ENCODE measurements at places on chromosomes 7 and 10.
A peak's percentile ranks its signal among the peaks of the same experiment; 100 is the strongest.

GRCh38 chr10:31927884-31928548 lies 615 bp downstream of the ARHGAP12 start:
- DNase-seq = peak; percentile 85

GRCh38 chr7:107147464-107148393 lies 21.1 kb upstream of the HBP1 start:
- peak; percentile 50 for DNase-seq

DNA sequence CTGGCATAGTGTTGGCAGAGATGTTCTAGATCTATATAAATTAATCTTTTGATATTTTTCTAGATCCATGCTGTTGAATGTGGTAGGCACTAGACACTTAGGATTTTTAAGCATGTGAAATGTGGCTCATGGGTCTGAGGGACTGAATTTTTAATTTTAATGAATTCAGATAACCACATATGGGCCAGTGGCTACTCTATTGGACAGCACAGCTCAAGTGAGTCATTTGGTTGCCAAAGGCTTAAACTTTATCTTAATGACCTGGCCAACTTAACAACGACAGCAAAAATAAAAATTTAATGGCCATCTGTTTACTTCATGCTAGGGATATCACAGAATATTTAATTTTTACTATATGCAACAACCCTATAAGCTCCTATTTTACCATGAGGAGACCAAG lies 61.4 kb downstream of the CDK14 start:
- no peak for DNase-seq

DNA sequence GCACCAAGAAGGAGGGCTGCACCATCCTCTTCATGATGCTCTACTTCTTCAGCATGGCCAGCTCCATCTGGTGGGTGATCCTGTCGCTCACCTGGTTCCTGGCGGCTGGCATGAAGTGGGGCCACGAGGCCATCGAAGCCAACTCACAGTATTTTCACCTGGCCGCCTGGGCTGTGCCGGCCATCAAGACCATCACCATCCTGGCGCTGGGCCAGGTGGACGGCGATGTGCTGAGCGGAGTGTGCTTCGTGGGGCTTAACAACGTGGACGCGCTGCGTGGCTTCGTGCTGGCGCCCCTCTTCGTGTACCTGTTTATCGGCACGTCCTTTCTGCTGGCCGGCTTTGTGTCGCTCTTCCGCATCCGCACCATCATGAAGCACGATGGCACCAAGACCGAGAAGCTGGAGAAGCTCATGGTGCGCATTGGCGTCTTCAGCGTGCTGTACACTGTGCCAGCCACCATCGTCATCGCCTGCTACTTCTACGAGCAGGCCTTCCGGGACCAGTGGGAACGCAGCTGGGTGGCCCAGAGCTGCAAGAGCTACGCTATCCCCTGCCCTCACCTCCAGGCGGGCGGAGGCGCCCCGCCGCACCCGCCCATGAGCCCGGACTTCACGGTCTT lies 1.9 kb downstream of the FZD1 start:
- peak; percentile 50 for DNase-seq

DNA sequence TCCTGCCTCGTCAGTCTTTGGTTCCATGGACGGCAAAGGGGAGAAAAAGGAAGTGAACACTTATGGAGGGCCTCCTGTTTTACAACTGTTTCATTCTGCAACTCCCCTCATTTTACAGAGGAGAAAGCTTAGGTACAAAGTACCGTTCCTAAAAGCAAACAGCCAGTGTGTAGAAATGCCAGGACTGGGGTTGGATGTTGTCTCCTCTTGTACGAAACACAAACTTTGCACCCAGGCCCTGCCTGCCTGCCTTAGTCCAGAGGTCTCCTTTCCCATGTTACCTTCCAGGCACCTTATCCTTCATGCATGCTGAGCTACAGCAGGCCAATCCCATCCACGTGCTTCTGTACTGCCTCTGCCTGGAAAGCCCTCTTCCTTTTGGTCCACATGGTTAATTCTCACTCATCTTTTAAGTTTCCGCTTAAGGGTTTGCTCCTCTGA lies 86.0 kb downstream of the ICA1 start:
- DNase-seq = no peak

DNA sequence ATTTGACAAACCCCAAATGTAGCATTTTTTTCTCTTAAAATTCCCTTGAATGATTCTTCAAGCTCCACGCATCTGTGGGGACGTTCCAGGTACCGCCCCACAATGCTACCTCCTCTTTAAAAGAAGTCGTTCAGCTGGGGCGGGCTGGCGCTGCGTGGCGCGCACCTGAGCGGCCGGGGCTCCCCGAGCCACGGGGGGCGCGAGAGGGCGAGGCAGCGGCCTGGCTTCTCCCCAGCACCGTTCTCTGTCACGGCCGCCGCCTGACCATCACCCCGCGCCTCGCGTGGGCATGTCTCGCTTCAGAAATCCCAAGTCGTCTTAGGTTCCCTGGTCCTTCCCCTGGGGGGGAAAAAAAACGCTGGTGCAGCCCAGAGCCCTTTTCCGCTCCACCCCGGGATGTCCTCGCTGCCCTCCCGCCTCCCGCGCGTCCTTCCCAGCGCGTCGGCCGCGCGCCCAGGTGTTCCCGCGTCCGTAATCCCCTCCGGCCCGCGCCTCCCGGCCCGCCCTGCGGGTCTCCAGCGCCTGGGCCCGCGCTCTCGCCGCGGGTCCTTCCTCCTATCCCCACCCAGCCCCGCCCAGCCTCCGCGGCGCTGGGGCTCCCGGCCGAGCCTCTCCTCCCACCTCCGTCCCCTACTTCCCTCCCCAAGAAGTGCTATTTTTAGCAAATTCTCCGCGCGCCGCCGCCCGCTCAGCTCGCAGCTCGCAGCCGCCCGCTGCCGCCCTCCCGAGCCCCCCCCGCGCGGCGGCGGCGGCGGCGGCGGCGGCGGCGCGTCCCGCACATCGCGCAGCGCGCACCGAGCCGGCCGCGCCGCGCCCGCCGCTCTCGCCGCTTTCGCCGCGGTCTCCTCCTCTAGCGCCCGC lies 58.7 kb upstream of the PRPS1L1 start:
- peak; percentile 80 for DNase-seq

DNA sequence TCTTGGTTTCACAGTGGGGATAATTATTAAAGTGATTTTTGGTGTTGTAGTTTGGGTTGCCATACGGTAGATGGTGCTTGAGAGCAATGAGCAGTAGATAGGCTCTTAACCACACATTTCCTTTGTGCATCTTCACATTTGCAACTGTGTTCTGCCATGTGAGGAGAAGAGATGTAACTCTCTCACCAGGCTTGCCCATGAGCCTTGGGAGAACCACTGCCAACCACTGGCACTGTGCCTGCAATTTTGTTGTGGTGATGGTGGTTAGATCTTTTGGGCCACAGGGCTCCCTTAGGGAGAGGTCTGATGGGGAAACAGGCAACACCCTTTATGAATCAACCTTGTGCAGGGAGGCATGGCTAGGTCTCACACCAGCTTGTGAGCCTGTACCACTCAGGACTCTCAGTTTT lies 204.3 kb downstream of the CCDC7 start:
- no peak for DNase-seq

- DNase-seq = peak; percentile 33
Observed at GRCh38 chr7:135380351-135380750, 129.6 kb downstream of the CNOT4 start.

DNA sequence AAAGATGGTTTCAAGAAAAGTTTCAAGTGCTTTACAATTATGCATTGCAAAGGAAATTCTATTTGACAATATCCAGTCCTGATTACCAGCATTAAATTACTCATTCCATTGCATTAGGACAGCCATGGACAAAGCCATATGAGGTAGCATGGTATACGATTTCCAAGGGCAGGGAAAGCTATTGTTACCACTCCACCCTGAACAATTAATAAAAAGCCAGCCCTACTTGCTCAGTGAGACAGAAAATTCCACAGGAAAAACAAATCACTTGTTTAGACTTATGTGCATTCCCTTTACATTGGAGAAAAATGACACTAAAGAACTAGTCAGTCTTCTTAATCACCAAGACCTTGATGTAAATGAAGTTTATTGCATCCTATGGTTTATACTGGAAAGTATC lies 5.6 kb downstream of the CD36 start:
- no peak for DNase-seq

DNA sequence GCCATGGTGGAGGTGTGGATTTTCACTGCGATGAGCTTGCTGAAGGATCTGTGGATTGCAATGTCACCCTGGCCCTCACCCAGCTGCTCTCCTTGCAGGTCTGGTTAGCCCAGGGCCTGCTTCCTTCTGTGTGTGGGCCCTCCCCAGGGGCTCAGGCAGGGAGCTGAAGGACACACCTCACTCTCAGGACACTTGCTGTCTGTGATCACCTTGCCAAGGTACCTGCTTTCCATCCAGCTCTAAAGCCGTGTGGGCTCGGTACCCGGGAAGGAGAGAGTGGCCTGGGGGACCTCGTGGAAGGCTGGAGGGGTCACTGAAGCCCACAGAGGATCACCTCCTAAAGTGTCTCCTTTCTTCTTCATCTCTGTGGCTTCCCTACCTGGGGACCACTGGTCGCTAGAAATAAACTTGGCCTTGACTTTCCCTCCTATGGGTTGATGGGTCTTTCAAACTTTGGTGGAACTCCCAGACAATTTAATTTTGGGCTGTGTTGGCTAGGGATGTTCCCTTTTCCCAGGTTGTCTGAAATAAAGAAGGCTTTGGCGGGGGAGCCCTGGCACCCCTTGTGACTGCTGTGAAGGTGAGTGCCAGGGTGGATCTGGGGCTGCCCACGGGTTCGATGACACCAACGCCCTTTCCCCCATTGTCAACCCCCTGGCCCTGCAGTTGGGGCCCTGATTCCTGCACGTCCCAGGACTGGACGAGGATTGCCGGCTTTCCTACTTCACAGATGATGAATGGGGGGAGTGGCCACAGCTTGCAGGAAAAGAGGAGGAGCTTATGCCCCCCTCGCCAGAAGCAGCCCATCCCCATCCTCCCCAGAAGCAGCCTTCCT lies 331.0 kb downstream of the ADARB2 start:
- DNase-seq = no peak

- DNase-seq = peak; percentile 95
Observed at GRCh38 chr10:96374985-96375830, 16.4 kb upstream of the OPALIN start.

DNA sequence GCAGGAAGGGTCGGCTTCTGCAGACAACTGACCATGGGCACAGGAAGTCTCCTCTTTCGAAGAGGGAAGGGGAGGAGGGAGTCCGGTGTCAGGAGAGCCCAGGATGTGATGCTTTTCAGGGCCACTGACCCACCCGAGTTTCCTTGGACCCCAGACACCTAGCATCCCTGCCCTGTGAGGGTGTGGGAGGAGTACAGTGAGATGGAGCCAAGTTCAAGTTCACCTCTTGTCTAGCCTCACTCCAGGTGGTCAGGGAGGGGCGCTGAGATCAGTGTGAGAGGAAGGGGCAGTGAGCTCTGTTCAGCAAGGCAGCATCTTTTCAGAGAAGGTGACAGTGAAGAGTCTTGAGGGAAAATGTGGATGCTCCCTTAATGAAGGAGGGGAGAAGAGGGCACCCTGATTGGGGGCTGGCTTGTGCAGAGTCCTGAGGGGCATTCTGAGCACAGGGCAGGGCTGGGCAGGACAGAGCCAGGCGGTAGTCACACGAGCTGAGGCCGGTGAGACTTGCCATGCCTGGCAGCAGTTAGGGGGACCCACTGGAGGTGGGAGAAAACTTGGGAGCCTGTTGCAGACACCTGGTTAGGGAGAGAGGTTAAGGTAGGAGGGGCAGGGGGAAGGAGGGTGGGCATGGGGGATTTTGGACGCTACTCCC lies 49.7 kb downstream of the ADCY1 start:
- DNase-seq = no peak

Measured in neural progenitor cell (in vitro differentiated cells).